Neural progenitor cell (in vitro differentiated cells): ENCODE measurements at places on chromosomes 5 and 9. TPM values are rescaled to one million over a fixed set of nuclear protein-coding genes. Genes with fewer than 3 reads are reported as not detected.

SCGB3A1 gene
- total RNA-seq = not detected in 2 replicates

DNA sequence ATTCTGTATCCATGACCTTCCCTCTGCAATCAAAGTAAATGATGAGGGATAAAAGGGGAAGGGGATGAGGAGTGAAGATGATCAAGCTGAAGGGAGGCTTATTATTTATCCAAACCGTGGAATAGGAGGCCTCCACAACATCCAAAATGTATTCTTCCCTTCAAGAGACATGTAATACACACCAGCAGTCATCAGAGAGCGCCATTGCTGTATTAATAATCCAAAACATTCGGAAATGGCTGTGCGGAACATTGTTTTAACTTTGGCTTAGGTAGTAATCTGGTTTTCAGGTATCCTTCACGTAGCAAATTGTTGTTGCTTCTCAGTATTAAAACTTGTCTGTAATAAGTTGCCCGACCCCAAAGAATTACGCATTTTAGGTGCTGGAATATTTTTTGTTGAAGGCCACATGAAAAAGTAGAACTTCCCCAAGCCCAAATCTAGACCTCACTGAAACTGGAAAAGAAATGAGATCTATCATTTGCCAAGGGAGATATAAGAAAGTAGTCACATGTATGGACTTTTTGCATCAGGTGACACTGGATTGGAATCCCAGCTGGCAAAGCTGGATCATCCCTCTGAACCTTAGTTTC, 2.6 kb upstream of the BOD1 start:
- no peaks in the 10 kb centered on the region for H3K27me3 ChIP-seq
- DNase-seq = peak; percentile 64
- peaks cover 14% of the 10 kb centered on the region for H3K4me1 ChIP-seq
- H3K4me3 ChIP-seq = no peak overlapping the region
- no peak overlapping the region for H3K27ac ChIP-seq

DNA sequence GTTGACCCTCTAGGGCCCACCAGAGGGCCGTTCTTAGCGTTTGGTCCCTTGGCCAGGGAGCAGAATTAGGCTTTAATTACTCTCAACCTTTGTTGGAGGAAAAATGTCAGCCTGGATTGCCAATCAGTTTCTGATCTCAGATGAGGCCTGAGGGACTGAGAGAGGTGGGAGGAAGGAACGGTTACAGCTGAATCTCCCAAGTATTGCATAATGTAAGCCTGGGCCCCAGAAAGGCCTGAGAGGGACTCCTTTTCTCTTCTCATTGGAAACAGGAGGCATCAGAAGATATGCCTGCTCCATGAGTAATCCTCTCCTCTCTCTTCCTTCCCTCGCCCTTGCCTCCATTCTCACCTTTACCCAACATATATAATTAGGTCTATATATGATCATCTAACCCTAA, 105.7 kb downstream of the INSYN2B start:
- no peak for DNase-seq
- peaks cover 6% of the 10 kb centered on the region for H3K4me1 ChIP-seq
- no peak overlapping the region for H3K4me3 ChIP-seq
- H3K27ac ChIP-seq = no peak overlapping the region
- no peaks in the 10 kb centered on the region for H3K36me3 ChIP-seq

- H3K4me3 ChIP-seq = no peak overlapping the region
- no peak for DNase-seq
- no peaks in the 10 kb centered on the region for H3K27me3 ChIP-seq
- peaks cover 11% of the 10 kb centered on the region for H3K4me1 ChIP-seq
- no peak overlapping the region for H3K27ac ChIP-seq
- H3K36me3 ChIP-seq = no peaks in the 10 kb centered on the region
Observed at GRCh38 chr5:10620346-10620745, 56.5 kb downstream of the ANKRD33B start.

GRCh38 chr5:74241751-74242140, 398.8 kb downstream of the ENC1 start:
- no peak for DNase-seq
- H3K4me1 ChIP-seq = peaks cover 5% of the 10 kb centered on the region
- no peaks in the 10 kb centered on the region for H3K36me3 ChIP-seq
- H3K27me3 ChIP-seq = no peaks in the 10 kb centered on the region
- H3K27ac ChIP-seq = no peak overlapping the region

DIRAS2 gene
- total RNA-seq = 0.06 TPM in 1 of 2 replicates, not detected in the other

GRCh38 chr5:94793113-94793815, 174.8 kb downstream of the SLF1 start:
- no peaks in the 10 kb centered on the region for H3K27me3 ChIP-seq
- no peak for DNase-seq
- no peak overlapping the region for H3K4me3 ChIP-seq
- H3K27ac ChIP-seq = no peak overlapping the region
- H3K36me3 ChIP-seq = no peaks in the 10 kb centered on the region

PCDHA1 gene
- total RNA-seq = 0.19 and 0.24 TPM in 2 replicates

- DNase-seq = no peak
- H3K36me3 ChIP-seq = no peaks in the 10 kb centered on the region
- no peak overlapping the region for H3K27ac ChIP-seq
- no peak overlapping the region for H3K4me3 ChIP-seq
- H3K27me3 ChIP-seq = no peaks in the 10 kb centered on the region
Observed at GRCh38 chr9:15982182-15982581, 429.3 kb downstream of the CCDC171 start.

GRCh38 chr9:128473104-128473503, 17.3 kb downstream of the ODF2 start:
- H3K36me3 ChIP-seq = no peaks in the 10 kb centered on the region
- no peak overlapping the region for H3K4me3 ChIP-seq
- DNase-seq = no peak
- H3K27ac ChIP-seq = no peak overlapping the region
- no peaks in the 10 kb centered on the region for H3K4me1 ChIP-seq

ANXA2R gene
- total RNA-seq = 0.17 and 0.74 TPM in 2 replicates

PPP3R2 gene
- not detected in 2 replicates for total RNA-seq

DNA sequence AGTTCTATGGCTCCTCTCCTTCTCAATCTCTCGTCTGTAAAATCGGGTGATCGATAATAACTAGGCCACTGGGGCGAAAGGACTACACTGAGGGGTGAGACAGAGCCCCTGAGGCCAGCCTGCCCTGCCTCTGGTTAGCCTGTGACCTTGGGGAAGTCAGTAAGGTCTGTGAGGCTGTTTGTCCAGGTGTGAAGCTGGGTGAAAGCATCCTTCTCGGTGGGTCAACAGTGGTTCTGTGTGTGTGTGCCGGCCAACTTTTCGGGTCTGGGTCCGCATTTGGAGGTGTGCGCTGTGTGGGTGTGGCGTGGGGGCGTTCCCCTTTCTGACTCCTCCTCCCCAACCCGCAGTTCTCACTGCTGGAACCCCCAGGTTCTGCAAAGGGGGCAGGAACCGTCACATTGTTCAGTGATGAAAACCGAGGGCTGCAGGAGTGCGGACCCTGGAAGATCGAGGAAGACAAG, 5.0 kb upstream of the RNF44 start:
- H3K4me3 ChIP-seq = peak overlapping the region; percentile 56
- DNase-seq = no peak
- H3K27ac ChIP-seq = no peak overlapping the region
- H3K36me3 ChIP-seq = no peaks in the 10 kb centered on the region
- H3K4me1 ChIP-seq = peaks cover 22% of the 10 kb centered on the region

- H3K4me1 ChIP-seq = peaks cover 10% of the 10 kb centered on the region
- H3K36me3 ChIP-seq = no peaks in the 10 kb centered on the region
- no peaks in the 10 kb centered on the region for H3K27me3 ChIP-seq
- H3K4me3 ChIP-seq = no peak overlapping the region
Observed at GRCh38 chr5:173041881-173042762, 14.0 kb upstream of the CREBRF start.

DNA sequence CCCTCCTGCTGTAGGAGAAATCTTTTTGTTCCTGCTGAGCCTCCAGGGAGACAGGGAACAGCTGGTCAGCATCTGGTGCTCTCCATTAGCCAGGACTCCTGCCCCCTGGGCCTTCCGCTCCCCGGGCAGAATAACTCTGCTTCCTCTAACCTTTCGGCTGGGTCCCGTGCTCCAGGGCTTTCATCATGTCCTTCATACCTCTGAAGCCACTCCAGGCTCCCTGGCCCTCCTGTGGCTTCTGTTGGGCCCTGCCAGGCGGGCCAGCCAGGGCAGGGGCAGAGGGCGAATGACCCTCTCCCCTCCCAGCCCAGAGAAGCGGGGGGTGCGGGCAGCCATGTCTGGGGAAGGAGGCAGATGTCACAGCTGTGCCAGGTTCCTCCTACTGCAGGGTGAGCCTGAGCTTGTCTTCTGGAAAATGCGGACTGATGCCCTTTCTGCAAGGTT, 81.7 kb upstream of the LMX1B start:
- H3K27ac ChIP-seq = no peak overlapping the region
- H3K36me3 ChIP-seq = no peaks in the 10 kb centered on the region
- peaks cover 44% of the 10 kb centered on the region for H3K4me1 ChIP-seq
- no peak overlapping the region for H3K4me3 ChIP-seq

DNA sequence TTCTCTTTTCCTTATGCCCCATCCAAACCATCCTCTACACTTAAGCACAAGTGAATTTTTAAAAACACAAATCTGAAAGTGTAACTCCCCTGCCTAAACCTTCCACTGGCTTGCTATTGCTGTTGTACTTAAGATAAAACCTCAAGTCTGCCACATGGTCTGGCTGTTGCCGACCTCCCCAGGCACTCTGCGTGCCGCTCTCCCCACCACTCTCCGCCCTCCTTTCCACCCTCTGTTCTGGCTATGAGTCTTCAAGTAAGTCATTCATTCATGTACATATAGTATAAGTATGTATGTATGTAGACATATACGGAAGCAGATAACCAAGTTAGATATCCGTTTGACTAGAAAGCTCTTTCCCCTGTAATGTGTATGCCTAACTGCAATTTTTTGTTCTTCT, 94.7 kb upstream of the ANKRD55 start:
- no peak overlapping the region for H3K27ac ChIP-seq
- no peaks in the 10 kb centered on the region for H3K27me3 ChIP-seq
- H3K4me1 ChIP-seq = peaks cover 10% of the 10 kb centered on the region
- H3K36me3 ChIP-seq = no peaks in the 10 kb centered on the region
- no peak overlapping the region for H3K4me3 ChIP-seq
- no peak for DNase-seq

CCDC192 gene
- 2.7 TPM in 1 of 2 replicates, not detected in the other for total RNA-seq

DNA sequence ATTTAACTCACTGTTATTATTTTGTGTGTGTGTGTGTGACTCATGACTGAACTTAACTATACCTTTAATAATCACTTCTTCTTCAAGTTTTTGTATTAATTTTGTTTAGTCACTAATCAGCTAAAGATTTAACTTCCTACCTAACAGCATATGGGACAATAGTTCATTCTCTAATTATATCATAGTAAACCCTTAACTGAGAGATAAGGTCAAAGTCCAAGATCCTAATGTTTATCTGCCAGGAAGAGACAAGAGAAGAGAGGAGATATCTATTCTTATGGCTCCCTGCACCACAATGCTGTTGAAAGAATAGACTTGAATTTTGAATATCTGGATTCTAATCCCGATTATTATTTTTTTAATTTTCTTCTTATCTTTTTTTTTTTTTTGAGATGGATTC, 28.1 kb downstream of the FREM1 start:
- H3K36me3 ChIP-seq = no peaks in the 10 kb centered on the region
- no peak overlapping the region for H3K27ac ChIP-seq
- no peak for DNase-seq
- no peaks in the 10 kb centered on the region for H3K27me3 ChIP-seq

GRCh38 chr9:9847750-9848149, 765.1 kb downstream of the PTPRD start:
- H3K4me3 ChIP-seq = no peak overlapping the region
- DNase-seq = peak; percentile 2
- H3K27ac ChIP-seq = no peak overlapping the region
- no peaks in the 10 kb centered on the region for H3K36me3 ChIP-seq

DNA sequence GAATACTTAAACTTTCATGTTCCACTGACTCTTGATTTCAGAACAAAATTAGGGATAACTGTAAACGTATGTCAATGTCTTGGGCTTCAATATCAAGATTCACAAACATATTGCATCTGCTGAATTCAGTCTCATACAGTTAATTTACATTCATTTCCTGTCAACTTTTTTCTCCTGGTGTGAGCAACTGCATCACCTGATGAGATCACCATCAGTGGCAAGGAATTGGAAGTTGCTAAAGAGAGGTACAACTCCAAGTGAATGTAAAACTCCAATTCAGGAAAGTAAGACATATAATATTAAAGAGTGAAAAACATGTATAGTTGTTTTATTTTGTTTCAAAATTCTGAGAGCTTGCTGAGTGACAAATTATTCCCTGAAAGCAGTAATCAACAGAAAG, 1336.2 kb upstream of the C9orf72 start:
- no peaks in the 10 kb centered on the region for H3K36me3 ChIP-seq
- H3K4me3 ChIP-seq = no peak overlapping the region
- no peak for DNase-seq
- H3K27ac ChIP-seq = no peak overlapping the region
- H3K27me3 ChIP-seq = no peaks in the 10 kb centered on the region

- H3K27me3 ChIP-seq = no peaks in the 10 kb centered on the region
- no peak overlapping the region for H3K4me3 ChIP-seq
- no peaks in the 10 kb centered on the region for H3K36me3 ChIP-seq
- peaks cover 42% of the 10 kb centered on the region for H3K4me1 ChIP-seq
- no peak overlapping the region for H3K27ac ChIP-seq
- no peak for DNase-seq
Observed at GRCh38 chr9:23682891-23683431, 143.1 kb downstream of the ELAVL2 start.

TAF1L gene
- not detected in 2 replicates for total RNA-seq

GRCh38 chr5:55847837-55848236, 3.3 kb upstream of the IL31RA start:
- H3K36me3 ChIP-seq = no peaks in the 10 kb centered on the region
- no peak overlapping the region for H3K27ac ChIP-seq
- no peak overlapping the region for H3K4me3 ChIP-seq
- no peaks in the 10 kb centered on the region for H3K27me3 ChIP-seq
- no peak for DNase-seq

SLC34A3 gene
- total RNA-seq = not detected in 2 replicates

DNA sequence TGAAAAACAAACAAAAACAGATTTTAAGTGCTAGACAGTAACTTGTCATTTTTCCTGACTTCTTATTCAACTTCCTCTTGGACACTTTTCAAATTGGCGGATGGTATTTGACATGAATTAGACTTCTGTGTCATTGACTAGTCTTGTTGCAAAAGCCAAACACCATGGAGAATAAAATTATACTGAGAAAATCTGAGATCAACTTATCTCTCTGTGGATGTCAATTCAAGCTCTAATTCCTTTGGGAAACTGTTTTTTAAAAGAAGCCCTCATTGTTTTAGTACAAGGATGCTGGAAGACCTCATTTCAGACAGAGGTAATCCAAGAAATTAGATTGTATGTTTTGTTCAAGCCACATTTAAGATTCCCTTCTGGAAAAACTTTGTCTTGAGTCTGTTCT, 831.0 kb downstream of the SEMA5A start:
- H3K27me3 ChIP-seq = no peaks in the 10 kb centered on the region
- no peak for DNase-seq
- no peak overlapping the region for H3K27ac ChIP-seq
- H3K36me3 ChIP-seq = no peaks in the 10 kb centered on the region

DNA sequence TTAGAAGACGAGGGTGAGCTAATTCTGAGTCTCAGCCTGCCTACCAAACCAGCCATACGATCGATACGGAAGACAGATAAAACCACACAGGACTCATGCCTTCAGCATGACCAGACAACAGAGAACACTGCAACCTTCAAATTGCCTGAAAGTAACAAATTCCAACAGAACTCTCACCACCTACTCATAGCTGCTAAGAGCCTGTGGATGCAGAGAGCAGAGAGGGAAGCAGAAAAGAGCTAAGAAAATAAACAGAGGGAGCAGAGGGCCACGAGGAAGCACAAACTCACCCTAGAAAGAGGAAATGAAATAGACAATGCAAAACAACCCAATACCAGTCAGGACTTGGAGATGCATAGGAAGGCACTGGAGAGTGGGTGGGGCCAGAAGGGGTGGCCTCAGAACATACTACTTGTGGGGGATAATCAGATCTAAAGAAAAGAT, 86.7 kb upstream of the TAS2R1 start:
- no peak overlapping the region for H3K4me3 ChIP-seq
- H3K27ac ChIP-seq = no peak overlapping the region
- H3K27me3 ChIP-seq = no peaks in the 10 kb centered on the region
- no peaks in the 10 kb centered on the region for H3K36me3 ChIP-seq
